H54 (cell line): ENCODE measurements at places on chromosomes 7 and 10.

GRCh38 chr10:23422003-23422411 is 16.9 kb upstream of the OTUD1 start:
- no peak for DNase-seq

GRCh38 chr7:22061775-22062174 is 116.1 kb upstream of the CDCA7L start:
- no peak for DNase-seq

DNA sequence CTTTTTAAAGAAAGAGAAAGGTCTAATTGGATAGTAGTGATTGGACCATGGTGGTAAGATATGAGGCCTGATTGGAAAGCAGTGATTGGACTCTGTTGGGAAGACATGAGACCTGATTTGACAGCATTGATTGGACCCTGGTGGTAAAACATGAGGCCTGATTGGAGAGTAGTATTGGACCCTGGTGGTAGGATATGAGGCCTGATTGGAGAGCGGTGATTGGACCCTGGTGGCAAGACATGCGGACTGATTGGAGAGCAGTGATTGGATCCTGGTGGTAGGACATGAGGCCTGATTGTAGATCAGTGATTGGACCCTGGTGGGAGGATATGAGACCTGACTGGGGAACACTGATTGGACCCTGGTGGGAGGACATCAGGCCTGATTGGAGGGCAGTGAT is 444.3 kb downstream of the LRMDA start:
- no peak for DNase-seq

DNA sequence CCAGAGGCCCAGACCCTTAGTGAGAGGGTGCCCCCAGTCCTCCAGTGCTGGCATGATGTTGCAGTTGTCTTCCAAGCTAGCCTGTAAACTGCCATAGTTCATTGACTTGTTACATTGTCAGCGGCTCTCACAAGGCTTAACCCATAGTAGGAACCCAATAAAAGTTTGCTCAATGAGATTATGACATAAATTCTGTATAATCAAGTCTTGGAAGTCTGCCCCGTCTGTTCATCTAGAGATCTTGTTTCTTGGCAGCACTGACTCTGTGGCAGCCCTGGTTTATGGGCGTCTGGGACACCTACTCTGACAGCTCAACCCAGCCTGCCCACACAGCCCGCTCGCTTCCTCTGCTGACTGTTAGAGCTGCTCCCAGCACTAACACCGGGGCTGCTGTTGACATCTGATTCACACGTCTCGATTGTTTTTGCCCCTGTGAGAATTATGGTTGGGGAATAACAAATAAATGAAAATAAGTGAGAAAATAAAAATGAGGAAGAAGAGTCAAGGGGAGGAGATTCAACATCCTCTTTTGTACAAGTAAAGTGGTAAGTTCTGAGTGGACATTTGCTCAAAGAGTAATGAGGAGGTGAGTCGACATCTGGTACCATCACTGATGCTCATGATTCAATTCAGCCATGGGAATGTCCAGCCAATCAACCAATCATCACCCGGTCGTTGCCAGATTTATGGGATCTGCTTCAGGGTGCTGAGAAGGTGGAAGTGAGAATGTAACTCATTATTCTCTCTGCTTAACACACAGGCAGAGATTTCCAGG is 160.8 kb downstream of the SPAG6 start:
- DNase-seq: no peak

- DNase-seq: no peak
These were observed 3.9 kb downstream of the MICALL2 start for GRCh38 chr7:1455241-1455939.
